ENCODE measurements at places on chromosomes 2 and 18.

DNA sequence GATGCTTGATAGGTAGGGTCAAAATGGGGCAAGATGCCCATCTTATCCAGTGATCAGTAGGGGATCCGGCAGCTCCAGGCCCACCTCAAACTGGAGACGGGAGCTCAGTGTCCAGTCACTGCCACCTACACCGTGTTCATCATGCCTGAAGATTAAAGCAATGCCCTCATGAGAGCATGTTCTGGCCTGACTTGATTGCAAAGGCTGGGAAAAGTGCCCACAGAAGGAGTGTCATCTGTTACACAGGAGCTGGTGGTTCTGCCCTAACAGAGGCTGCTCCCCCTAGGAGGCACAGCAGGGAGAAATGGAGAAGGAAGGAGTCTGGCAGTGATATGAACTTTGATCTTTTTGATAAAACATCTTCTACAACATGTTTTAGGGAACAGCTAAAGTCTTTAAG lies 92.3 kb downstream of the CCBE1 start:
- DNase-seq, result no peak

DNA sequence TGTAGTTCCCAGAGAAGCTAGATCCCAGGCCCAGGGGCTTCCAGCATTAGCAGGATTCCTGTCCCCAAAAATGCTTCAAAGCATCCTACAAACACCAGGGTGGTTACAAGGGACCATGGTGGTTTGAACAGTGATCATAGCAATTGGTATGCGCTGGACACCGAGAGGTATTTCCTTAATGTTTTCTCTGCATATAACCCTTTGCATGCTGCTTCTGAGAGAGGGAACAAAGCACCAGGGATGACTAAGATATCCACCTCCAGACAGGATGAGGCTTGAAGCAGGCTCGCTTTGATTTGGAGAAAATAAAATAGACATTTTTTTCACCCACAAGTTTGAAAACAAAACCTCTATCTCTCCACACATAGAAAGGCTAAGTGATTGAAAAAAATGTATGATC lies 50.5 kb upstream of the TSPYL6 start:
- DNase-seq, result no peak

DNA sequence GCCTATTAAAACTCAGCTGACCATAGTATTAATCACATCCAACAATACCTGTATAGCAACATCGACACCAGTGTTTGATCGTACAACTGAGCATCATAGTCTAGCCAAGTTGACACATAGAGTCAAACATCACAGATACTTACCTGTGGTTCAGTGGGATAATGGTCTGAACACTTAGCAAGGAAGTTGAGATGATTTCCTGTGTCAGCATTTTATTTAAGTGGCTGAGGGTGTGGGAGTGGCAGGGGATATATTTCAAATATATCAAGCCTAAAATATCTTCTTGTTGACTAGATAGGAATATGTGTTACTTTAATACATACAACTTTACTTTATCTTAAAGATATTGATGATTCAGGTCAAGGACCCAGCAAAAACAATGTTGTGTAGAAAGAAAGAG lies 1038.6 kb downstream of the TSN start:
- no peak for DNase-seq

DNA sequence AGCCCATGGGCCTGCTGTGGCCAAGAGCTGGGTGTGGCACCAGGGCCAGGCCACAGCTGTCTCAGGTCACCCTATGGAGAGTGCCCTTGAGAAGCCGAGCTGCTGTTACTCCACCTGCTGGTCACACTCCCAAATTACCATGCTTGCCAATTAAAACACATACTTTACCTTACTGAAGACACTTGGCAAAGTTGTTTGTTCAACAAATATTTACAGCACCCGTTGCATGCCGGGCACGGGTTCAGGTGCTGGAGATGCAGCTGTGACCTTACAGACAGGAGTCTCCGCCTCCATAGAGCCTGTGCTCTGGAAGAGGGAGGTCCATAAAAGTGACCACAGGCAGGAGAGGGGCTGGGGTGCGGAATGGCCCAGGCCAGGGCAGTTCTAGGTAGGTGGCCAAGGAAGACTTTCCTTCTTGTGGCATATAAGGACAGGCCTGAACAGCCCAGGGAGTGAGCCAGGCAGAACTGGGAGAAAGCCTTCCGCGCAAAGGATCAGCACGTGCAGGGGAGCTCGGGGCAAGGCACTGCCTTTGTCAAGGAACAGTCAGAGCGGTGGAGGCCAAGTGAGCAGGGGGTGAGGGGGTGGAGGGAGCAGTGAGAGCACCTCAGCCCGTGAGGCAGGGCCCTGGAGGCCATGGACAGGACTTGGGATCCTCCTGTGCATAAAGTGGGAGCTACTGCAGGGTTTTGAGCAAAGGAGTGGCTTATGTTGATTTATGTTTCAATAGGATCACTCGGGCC lies 23.6 kb upstream of the RBM44 start:
- peak; percentile 50 for DNase-seq

- no peak for DNase-seq
Observed at GRCh38 chr2:189091253-189091652, 88.3 kb downstream of the COL5A2 start.

DNA sequence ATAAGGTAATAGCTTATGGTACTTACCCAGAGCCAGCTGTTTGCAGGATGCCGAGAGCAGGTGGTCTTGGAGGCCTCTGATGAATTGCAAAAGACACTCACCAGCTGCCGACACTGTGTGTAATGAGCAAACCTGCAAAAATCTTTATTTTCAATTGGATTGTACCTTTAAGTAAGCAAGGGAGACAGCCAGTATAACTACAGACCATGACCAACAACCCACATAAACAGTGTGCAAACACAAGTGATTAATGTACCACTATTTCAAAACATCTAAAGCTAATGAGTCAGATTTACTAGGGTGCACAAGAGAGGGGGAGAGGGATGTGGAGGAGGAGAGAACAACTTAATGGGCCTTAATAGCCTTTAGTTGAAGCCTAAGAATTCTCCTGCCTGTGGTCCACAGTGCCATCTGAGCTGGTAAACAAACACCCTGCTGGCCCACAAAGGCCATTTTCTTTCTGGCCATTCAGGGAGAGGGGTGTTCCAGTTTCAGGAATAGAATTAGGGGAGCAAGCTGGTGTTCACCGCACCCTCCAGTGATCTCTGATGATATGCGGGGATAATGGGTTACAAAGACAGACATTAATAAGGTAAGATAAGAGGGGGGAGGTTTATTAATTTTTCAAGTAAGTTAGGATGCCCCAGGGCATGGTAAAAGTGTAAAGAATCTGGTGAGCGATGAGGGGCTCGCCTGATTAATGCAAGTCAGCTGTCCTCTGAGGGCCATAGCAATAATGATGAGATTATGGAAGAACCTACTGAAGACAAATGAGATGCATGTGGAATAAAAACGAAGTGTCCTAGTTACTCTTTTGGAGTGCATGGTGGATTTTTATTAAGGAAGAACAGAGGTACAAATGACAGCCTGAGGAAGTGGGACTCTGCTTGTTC lies 196.4 kb downstream of the HRH4 start:
- DNase-seq, result no peak

GRCh38 chr2:198385326-198385725 lies 580.9 kb downstream of the PLCL1 start:
- DNase-seq, result no peak

GRCh38 chr2:112765251-112765650 lies 842 bp upstream of the CKAP2L start:
- no peak for DNase-seq

DNA sequence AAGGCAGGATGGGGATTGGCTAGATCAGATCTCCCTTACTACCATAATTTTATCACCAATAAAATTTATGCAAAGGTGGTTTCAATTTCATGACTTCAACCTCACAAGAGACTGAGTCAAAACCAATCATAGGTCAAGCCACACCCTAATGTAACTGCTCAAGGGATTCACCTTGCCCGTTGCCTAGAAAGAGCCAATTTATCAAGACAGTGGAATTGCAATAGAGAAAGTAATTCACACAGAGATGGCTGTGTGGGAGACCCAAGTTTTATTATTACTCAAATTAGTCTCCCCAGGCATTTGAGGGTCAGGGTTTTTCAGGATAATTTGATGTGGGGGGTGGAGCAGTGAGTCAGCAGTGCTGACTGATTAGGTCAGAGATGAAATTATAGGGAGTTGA lies 340.6 kb downstream of the RND3 start:
- DNase-seq, result no peak

GRCh38 chr2:239539776-239540100 lies 138.9 kb upstream of the HDAC4 start:
- DNase-seq, result no peak

- no peak for DNase-seq
Observed at GRCh38 chr2:130736487-130736886, 7.6 kb downstream of the GPR148 start.

GRCh38 chr2:69689466-69689865 lies 45.9 kb upstream of the AAK1 start:
- no peak for DNase-seq

GRCh38 chr2:149430743-149431736 lies 100.7 kb downstream of the LYPD6 start:
- DNase-seq, result no peak

DNA sequence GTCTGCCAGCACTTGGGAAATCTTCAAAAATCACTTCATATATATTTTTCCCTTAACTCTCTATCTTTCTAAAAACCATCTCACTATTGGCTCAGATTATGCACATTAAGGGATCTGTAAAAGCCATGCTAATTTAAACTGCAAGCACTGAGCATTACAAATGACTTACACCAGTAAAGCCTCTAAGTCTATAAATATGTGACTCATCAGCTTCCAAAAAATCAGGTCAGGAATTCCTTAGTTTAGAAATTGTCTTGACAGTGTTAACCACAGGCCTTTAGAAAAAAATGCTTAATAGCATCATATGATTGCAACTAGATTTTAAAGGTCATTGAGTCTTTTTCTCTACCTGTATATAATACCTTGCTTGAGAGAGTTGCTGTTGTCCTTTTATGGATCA lies 1113.6 kb upstream of the PIK3C3 start:
- no peak for DNase-seq

- no peak for DNase-seq
Observed at GRCh38 chr2:86645752-86646151, 22.1 kb upstream of the RNF103 start.

DNA sequence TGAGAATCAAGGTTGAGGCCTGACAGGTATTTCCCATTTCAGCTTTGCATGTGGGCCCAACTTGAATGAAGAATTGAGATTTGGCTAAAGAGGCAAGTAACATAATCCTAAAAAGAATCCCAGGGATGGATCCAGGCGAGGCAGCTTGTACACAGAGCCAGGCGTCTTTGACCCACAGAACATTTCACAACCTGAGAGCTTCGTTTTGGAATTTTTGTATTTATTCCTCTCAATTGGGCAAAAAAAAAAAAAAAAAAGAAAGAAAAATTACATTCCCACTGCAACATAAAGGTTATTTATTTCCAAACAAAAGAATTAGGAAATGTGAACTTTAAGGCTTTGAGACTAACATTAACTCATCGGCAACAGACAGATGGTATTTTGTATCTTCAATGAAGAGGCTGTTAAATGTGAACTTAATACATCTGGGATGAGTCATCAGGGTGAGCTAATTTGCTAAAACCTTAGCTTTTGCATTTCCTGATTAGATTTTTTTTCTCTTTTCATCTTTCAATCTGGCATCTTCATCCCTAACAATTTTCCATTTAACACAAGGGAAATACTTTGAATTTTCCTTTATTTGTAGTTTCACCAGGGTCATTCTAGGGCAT lies 478.5 kb upstream of the TNP1 start:
- no peak for DNase-seq

- no peak for DNase-seq
Observed at GRCh38 chr2:121582272-121582671, 51.6 kb downstream of the RNU4ATAC start.

GRCh38 chr2:44941551-44942234 lies at the start of gene SIX3:
TSS of gene SIX3 (plus strand) at chr2:44941702. CDS start at chr2:44942105, 403 bp downstream.
- DNase-seq, result peak; percentile 81

- DNase-seq, result no peak
Observed at GRCh38 chr2:25980076-25980887, 2.0 kb downstream of the KIF3C start.

DNA sequence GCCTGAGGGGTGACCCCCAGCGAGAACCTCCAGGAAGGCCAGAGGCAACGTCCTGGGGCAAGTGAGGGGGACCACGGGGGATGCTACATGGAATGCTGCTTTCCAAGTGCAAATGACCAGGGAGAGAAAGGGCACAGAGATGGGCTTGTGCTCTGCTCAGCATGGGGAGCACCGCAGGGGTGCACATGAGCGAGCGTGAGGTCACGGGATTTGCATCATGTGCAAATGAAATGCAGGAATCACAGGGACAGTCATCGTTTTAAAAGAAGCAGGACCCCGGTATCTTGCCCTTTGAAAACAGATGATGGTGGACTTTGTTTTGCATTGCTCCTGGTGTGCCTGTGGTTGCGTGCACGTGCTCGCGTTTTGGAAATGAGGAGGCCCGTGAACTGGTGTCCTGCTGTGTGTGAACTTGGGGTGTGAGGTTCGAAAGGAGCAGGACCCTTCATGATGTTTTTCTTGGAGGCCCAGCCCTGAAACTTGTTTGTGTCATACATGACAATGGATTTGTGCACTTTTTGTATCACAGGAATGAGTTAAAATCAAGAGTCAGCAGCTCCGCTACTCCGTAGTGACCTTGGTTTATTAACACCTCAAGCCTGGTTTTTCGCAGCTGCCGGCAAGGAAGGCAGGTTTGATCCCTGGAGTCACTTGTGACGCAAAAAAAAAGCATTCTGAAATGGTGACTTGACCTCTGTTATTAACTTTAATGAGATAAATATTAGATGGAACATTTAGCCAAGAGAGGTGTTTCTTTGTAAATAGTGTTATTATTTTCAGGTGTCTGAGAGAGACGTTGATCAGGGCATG lies 234.5 kb downstream of the LDLRAD4 start:
- no peak for DNase-seq

DNA sequence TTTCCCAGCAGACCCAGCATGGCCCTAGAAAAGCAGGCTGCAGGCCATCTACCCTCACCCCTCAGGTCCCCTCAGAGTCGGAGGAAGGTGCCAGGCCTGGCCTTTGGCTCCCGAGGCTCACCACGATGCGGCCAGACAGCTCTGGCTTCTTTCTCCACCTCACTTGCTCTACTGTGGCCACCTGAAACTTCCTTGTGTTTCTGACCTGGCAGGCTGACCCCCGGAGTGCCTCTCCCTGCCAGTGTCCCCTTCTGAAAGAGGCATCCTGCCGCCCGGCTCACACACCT lies 375.0 kb upstream of the HS6ST1 start:
- DNase-seq, result no peak

GRCh38 chr2:32617599-32618189 lies 10.2 kb upstream of the TTC27 start:
- DNase-seq, result no peak

DNA sequence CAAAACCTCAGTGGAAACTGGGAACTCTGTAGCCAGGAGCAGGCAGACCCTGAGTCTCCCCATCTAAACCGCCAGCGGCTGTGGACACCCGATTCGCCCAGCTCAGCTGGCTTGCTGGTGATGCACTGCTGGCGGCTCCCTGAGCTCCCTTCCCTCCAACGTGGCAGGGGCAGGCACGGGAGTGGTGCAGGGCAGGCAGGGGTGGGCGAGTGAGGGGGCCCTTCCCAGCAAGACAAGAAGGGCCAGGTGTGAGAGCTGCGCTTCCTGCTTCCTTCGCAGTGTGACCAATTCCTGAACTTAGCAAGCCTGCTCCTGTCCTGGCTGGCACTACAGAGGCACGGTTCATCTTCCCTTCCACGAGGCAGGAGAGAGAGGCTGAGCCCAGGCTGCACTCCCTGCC lies 12.3 kb upstream of the SEMA4C start:
- no peak for DNase-seq

- no peak for DNase-seq
Observed at GRCh38 chr18:76837071-76837470, 14.7 kb downstream of the ZNF236 start.

- peak; percentile 87 for DNase-seq
Observed at GRCh38 chr2:196171248-196171871, at the start of gene STK17B. TSS of gene STK17B (minus strand) at chr2:196171578. CDS start at chr2:196163383, 8,195 bp downstream.
